ENCODE measurements at places on chromosomes 13 and 19. TPM values are rescaled to one million over a fixed set of nuclear protein-coding genes. Genes with fewer than 3 reads are reported as not detected.
A peak's percentile ranks its signal among the peaks of the same experiment; 100 is the strongest.

- DNase-seq, result no peak
- no peaks in the 10 kb centered on the region for H3K4me1 ChIP-seq
- no peak overlapping the region for H3K4me3 ChIP-seq
- no peaks in the 10 kb centered on the region for H3K27me3 ChIP-seq
- no peaks in the 10 kb centered on the region for H3K36me3 ChIP-seq
These were observed 379.7 kb downstream of the GPC5 start for GRCh38 chr13:91778123-91778522.

The ZNF30 gene
- 1.6 TPM for total RNA-seq

- H3K27ac ChIP-seq, result no peak overlapping the region
- H3K4me3 ChIP-seq, result no peak overlapping the region
- no peaks in the 10 kb centered on the region for H3K27me3 ChIP-seq
- DNase-seq, result no peak
- no peaks in the 10 kb centered on the region for H3K4me1 ChIP-seq
- no peaks in the 10 kb centered on the region for H3K36me3 ChIP-seq
These were observed 84.7 kb upstream of the GPR183 start for GRCh38 chr13:99391781-99392469.

DNA sequence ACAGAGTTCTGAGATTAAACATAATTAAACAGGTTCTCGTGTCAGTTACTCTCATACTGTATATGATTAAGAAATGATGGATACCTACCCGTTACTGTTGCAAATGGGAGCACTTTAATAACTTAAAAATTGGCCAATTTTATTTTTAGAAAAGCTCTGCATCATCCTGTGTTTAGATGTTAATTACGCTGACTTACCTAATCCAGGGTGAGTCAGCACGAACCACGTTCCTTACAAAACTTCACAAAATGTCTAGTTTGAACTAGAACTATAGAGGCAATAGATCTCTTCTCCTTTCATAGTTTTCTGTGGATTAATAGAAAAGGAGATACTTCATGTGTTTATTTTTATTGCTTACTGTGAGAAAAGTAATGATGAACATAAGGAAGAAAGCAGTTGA is 363.9 kb downstream of the MYO16 start:
- H3K4me1 ChIP-seq, result no peaks in the 10 kb centered on the region
- no peak for DNase-seq
- no peak overlapping the region for H3K27ac ChIP-seq
- no peak overlapping the region for H3K4me3 ChIP-seq
- no peaks in the 10 kb centered on the region for H3K36me3 ChIP-seq

DNA sequence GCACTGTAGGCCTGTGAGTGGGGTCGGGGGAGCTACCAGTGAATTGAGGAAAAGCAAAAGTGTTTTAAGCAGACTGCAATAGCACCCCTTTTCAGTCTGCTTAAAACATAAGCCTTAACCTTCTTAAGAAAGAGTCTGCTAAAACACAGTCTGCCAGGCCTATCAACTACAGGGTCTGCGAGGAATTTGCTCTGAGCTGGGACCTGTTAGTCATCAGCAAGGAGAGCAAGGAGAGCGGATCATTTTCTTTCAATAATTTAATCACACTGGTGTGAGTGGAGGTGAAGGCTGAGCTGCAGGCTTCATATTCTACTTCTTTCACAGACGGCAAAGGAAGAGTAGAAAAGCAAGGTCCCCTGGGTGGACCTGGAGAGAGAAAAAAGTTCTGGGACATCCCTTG is 342.7 kb downstream of the ENOX1 start:
- no peak for DNase-seq
- H3K4me3 ChIP-seq, result no peak overlapping the region
- no peak overlapping the region for H3K27ac ChIP-seq
- H3K36me3 ChIP-seq, result no peaks in the 10 kb centered on the region
- no peaks in the 10 kb centered on the region for H3K4me1 ChIP-seq
- no peaks in the 10 kb centered on the region for H3K27me3 ChIP-seq

The SYNGR4 gene
- total RNA-seq, result not detected

The TCF3 gene
- total RNA-seq, result 12.1 TPM

- no peak overlapping the region for H3K27ac ChIP-seq
- H3K36me3 ChIP-seq, result no peaks in the 10 kb centered on the region
- DNase-seq, result no peak
These were observed 140.8 kb downstream of the MIPEP start for GRCh38 chr13:23748109-23748990.

The FFAR3 gene
- total RNA-seq, result not detected

The C3 gene
- 14,745 TPM for total RNA-seq

DNA sequence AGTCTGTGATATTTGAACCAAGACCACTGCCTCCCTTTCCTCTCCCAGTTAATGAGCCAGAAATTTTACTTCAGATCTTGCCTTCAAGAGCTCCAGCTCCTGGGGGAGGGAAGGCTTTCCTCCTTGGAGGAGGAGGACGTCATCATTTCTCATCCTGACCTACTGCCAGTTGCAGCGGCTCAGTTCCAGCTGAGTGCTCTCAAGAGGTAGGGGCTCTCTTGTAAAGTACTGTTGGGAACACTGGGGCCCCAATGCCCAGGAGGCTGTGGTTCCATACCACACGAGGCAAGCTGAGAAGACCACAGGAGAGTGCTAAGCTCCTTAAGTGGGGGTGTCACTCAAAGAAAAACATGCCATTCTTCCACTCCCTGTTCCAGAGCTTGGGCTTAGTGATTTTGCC is 36.2 kb downstream of the METTL21C start:
- peaks cover 7% of the 10 kb centered on the region for H3K36me3 ChIP-seq
- DNase-seq, result no peak
- no peak overlapping the region for H3K4me3 ChIP-seq
- H3K27ac ChIP-seq, result no peak overlapping the region

The SLC6A16 gene
- total RNA-seq, result 4.6 TPM

GRCh38 chr19:2548966-2549365 is 73.0 kb downstream of the GADD45B start:
- H3K4me3 ChIP-seq, result no peak overlapping the region
- no peaks in the 10 kb centered on the region for H3K4me1 ChIP-seq
- H3K27ac ChIP-seq, result peak overlapping the region; percentile 36
- DNase-seq, result no peak
- no peaks in the 10 kb centered on the region for H3K36me3 ChIP-seq
- H3K27me3 ChIP-seq, result no peaks in the 10 kb centered on the region

DNA sequence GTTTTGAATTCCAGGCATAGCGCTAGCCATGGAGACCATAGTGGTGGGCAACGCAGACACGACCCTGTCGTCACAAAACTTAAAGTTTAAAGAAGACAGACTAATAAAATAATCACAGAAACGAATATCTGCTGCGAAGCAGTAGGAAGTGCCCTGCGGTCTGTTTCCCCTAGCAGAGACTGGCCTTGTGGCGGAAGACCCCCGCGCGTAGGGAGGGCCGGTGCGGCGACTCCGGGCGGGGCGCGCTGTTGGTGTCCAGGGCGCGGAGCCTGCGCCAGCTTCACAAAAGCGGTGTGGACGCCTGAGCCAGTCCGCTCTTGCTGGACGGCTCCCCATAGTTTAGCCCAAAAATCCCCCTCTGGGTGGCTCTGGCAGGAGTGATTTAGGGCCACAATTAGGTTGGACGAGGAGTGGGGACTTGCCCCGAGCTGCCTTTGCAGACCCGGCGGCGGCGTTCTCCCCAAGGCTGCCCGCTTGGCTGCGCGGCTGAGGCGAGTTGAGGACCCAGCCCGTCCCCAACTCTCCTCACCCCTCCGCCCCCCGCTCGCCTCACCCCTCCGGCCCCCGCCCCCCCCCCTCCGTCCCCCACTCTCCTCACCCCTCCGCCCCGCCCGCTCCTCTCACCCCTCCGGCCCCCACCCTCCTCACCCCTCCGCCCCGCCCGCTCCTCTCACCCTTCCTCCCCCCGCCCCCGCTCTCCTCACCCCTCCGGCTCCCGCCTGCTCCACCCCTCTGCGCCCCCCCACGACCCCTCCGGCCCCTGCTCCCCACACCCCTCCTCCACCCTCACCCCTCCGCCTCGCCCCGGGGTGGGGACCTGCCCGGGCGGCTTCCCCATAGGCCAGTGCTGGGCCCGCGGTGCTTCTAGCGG is 14.2 kb upstream of the LATS2 start:
- DNase-seq, result peak; percentile 38
- H3K36me3 ChIP-seq, result no peaks in the 10 kb centered on the region
- peaks cover 5% of the 10 kb centered on the region for H3K4me1 ChIP-seq
- peak overlapping the region; percentile 34 for H3K4me3 ChIP-seq
- H3K27me3 ChIP-seq, result no peaks in the 10 kb centered on the region
- peak overlapping the region; percentile 10 for H3K27ac ChIP-seq

The MAMSTR gene
- 0.22 TPM for total RNA-seq

DNA sequence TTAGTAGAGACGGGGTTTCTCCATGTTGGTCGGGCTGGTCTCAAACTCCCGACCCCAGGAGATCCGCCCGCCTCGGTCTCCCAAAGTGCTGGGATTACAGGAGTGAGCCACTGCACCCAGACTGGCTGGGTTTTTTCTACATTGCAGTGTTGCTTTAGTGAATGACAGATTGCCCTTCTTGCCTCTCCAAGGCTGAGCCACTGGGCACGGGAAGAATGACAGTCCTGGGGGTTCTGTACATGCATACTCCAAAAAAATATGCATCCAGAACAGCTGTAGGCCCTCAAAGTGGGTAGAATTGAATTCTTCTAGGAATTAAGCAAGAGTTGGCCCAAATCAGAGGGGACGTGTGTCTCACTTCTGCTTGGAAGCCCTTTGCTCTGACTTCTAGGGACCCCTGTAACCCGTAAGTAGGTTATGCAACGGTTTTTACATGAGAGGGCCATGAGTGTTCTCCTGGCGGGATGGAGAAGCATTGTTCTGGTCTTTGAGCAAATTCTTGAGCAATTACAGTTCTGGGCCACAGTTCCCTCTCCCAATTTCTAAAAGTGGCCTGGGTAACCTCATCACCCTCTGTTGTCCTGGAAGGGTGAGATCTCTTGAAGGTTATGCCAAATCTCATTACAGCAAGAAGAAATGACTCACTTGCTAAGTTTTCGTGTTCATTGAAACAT is 3.6 kb downstream of the ACTN4 start:
- peak overlapping the region; percentile 92 for H3K27ac ChIP-seq
- H3K4me3 ChIP-seq, result peak overlapping the region; percentile 87
- no peaks in the 10 kb centered on the region for H3K27me3 ChIP-seq
- H3K4me1 ChIP-seq, result peaks cover 9% of the 10 kb centered on the region

The LILRB3 gene
- 2.3 TPM for total RNA-seq

The BEST2 gene
- total RNA-seq, result not detected

- H3K27me3 ChIP-seq, result no peaks in the 10 kb centered on the region
- no peaks in the 10 kb centered on the region for H3K36me3 ChIP-seq
- H3K27ac ChIP-seq, result no peak overlapping the region
- H3K4me1 ChIP-seq, result no peaks in the 10 kb centered on the region
These were observed 1.3 kb upstream of the DOCK9 start for GRCh38 chr13:98979012-98979660.

GRCh38 chr13:45068036-45069001 is 52.0 kb upstream of the GTF2F2 start:
- H3K27ac ChIP-seq, result no peak overlapping the region
- no peaks in the 10 kb centered on the region for H3K4me1 ChIP-seq
- no peak for DNase-seq
- no peaks in the 10 kb centered on the region for H3K36me3 ChIP-seq

GRCh38 chr13:97317933-97318332 is 95.8 kb downstream of the MBNL2 start:
- no peak overlapping the region for H3K4me3 ChIP-seq
- no peak overlapping the region for H3K27ac ChIP-seq
- H3K4me1 ChIP-seq, result peaks cover 5% of the 10 kb centered on the region
- no peaks in the 10 kb centered on the region for H3K36me3 ChIP-seq
- no peak for DNase-seq
- no peaks in the 10 kb centered on the region for H3K27me3 ChIP-seq

The ONECUT3 gene
- total RNA-seq, result not detected

The GFY gene
- total RNA-seq, result not detected

The FTL gene
- 12,481 TPM for total RNA-seq

DNA sequence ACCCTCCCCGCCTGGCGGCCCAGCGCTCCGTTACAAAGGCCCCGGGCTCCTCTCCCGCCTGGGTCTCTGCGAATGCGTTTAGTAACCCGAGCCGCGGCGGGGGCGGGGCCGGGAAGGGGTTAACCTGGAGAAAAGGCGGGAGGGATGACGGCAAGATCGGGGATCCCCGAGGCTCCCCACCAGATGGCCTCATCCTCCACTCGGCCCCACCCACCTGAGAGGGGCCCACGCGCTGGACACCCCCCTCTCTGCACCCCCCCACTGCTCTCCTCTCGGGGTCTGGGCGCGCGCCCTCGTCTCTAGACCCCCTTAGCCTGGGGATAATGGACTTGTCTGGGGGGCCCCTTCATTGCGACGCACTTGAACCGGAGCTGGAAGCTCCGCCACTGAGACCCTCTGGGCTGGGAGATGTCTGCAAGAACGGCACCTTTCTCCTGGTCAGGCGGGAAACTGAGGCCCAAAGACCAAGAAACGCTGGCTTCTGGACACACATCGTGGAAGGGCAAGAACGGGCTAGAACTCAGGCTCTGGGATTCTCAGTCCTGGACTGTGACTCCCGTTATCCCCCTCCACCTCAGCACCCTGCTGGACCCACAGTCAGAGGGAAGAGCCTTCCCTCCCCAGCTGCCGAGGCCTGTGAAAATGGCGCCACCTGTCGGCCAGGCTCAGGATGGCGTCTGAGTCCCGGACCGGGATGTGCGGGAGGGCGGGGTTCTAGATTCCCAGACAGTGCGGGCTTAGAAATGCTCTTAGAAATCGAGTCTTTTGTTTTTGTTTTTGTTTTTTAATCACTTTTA is 2.9 kb upstream of the LTBP4 start:
- peaks cover 30% of the 10 kb centered on the region for H3K27me3 ChIP-seq
- H3K27ac ChIP-seq, result no peak overlapping the region
- peaks cover 2% of the 10 kb centered on the region for H3K4me1 ChIP-seq
- no peak overlapping the region for H3K4me3 ChIP-seq

DNA sequence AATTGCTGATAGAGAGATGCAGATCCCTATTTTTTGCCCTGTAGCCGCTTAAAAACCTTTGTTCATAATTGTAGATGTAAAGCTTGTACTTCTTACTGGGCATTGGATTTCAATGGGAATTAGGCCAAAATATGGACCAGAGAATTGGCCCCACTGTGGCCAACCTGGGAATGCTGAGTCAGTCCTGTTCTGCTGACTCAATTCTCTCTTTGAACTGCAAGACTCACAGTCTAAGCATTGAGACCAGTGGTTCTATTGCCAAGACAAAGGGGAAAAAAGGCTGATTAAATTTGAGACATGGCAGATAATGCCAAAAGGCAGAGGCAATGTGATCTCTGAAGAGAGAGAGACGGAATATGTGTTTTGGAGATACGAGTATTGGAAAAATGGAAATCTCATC is 72.5 kb upstream of the UBL3 start:
- H3K27me3 ChIP-seq, result no peaks in the 10 kb centered on the region
- H3K36me3 ChIP-seq, result no peaks in the 10 kb centered on the region
- H3K4me1 ChIP-seq, result peaks cover 67% of the 10 kb centered on the region
- H3K4me3 ChIP-seq, result no peak overlapping the region

The FGF21 gene
- 32.7 TPM for total RNA-seq

The OR7D4 gene
- not detected for total RNA-seq

The ZNF254 gene
- total RNA-seq, result 10.0 TPM

GRCh38 chr13:72505376-72505775 is 222.1 kb downstream of the MZT1 start:
- H3K27me3 ChIP-seq, result no peaks in the 10 kb centered on the region
- no peaks in the 10 kb centered on the region for H3K4me1 ChIP-seq
- no peak for DNase-seq
- no peak overlapping the region for H3K4me3 ChIP-seq
- no peak overlapping the region for H3K27ac ChIP-seq
- no peaks in the 10 kb centered on the region for H3K36me3 ChIP-seq
